ENCODE measurements at places on chromosomes 7 and 10.
A peak's percentile ranks its signal among the peaks of the same experiment; 100 is the strongest.

DNA sequence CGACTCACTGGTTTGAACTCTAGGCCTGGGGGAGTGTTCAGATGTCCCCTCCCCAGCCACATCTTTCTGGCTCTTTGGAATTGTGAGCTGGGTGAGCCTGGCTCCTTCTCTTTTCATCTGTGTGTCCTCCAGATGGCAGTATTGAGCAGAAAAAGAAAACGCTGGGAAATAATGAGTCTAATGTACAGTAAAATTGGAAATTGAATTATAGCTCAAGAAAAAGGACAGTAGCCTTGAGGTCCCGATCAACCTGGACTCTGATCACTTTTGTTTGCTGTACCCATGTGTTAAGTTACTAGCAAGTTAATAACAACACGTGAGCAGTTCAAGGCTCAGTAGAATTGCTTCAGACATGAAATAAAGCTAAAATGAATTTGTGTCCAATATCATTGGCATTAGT, 77.9 kb downstream of the SNX10 start:
- DNase-seq: peak; percentile 38

DNA sequence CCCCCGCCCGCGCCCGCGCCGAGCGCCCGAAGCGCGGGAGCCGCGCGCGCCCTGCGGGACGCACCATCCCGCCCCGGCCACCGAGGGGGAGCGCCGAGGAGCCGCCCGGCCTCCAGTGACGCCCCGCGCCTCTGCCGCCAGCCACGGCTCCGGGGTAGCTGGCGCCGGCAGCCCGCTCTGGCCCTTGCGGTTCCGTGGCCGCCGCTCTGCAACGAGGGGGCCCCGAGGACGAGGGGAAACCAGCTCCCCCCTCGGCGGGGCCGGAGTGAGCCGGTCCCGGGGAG, at the start of gene PAXIP1:
Gene PAXIP1, minus strand, starts transcription at position 33 of the 284 bp plus-strand sequence. CDS start 195 bp downstream, outside the sequence.
- DNase-seq: no peak

DNA sequence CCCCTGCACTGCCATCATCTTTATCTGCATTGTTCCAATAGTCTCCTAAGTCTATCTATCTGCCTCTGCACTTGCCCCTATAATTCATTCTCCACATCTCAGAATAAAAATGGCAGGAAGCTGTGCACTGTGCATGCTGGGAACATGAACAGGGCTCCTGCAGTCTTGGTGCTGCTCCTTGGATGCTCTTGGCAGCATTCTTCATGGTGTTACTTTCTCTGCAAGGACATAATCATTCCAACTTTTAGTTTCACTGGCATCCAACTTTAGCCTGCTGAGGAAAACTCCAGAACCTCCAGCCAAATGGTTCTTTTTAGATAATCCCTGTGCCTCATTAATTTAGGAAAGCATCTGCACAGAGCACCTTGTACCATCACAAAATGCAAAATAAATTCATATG, 208.3 kb downstream of the STK31 start:
- no peak for DNase-seq

- DNase-seq: no peak
Observed at GRCh38 chr10:100607439-100607838, 71.7 kb downstream of the HIF1AN start.

DNA sequence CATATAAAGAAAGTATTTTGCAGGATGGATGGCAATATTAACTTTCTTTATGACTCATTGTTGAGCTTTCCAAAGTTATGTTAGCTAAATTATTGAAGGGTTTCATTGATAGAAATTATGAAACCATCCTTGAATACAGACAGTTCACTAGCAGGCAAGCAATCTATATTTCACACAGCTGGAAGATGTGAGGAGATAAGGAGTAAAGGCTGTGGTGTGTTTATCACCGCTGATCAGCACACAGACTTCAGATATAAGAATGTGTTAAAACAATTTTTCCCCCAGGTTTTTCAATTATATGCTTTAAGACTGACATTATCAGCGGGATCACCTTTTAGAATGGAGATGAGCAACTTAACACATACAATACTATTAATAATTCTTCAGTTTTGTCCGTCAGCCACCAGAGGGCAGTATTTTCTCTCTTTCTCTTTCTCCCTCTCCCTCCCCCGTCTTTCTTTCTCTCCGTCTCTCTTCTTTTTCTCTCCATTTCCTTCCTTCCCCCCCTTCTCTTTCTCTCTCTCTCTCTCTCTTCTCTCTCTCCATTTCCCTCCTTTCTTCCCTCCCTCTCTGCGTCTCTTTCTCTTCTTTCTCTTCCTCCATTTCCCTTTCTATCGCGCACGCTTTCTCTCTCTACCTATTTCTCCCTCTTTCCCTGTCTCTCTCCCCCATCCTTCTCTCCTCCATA, 62.9 kb upstream of the FAM171A1 start:
- no peak for DNase-seq

DNA sequence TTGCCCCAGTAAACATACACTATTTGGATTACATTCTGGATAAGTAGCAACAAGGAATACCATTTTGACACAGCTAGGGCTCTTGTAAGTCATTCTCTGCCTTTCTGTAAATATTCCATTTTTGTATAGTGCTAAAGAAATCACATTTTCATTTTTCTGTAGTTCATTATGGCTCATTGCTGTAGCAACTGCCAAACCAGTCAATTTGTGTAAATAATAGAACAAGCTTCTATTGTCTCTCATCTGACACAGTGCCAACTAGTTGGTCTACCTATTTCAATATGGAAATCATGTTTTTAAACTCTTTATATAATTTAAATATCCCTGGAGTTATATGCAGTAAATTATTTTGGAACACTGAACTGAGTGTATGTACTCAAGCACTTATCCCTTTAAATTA, 193.7 kb downstream of the RELN start:
- DNase-seq: no peak

DNA sequence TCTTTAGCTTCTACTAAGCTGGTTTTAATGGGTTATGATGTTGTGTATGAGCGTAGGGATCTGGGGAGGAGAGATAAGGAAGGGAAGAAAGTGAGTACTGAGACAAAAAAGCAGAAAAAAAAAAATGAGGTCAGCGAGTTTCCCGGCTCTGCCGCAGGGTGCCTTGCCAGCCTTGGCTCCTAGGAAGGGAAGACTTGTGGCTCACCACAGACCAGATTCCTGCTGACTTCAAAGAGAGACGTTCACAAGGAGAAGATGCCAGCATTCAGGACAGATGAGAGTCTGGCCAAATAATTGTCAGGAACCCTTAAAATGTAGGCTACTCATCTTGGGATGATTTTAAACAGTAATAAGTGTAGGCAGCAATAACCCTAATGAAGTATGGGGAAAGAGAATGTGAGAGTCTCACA, 11.4 kb upstream of the FAS start:
- DNase-seq: no peak

GRCh38 chr10:31668326-31668725, 260.3 kb downstream of the ARHGAP12 start:
- DNase-seq: no peak

DNA sequence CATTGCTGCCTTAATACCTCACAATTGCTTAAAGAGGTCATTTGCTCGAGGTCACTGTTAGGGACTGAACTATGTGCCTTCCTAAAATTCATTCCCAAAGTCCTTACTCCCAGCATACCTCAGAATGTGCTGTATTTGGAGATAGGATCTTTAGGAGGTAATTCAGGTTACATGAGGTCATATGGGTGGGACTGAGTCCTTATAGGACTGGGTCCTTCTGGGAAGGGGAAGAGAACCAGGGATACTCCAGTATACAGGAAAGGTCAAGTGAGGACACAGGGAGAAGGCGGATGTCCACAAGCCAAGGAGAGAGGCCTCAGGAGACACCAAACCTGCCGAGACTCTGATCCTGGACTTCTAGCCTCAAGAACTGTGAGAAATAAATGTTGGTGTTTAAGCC, 253.3 kb downstream of the PRPF18 start:
- no peak for DNase-seq

DNA sequence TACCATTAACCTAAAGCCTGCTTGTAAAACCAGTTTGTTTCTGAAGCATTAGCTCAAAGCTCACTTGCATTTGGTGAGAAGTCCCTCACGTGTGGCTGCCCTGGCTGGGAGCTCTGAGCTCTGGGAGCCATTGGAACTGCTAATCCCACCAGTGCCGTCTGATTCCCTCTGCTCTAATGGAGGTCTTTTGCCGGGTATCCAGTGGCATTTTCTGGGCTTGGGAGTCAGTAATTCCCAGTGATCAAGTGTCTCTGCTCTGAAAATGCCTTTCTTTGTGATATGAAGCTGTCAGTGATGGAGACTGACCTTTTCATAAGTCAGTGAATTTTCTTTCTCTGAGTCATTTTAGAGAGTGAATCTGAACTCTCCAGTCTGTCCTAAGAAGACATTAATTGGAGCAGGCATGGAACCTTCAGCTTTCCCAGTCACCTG, 36.9 kb upstream of the FAM20C start:
- no peak for DNase-seq

GRCh38 chr10:70368774-70369482, 13.5 kb downstream of the LRRC20 start:
- DNase-seq: no peak

- DNase-seq: no peak
Observed at GRCh38 chr7:84384417-84384816, 189.8 kb upstream of the SEMA3A start.

GRCh38 chr10:112559349-112559748, 112.3 kb downstream of the VTI1A start:
- DNase-seq: no peak

- DNase-seq: no peak
Observed at GRCh38 chr10:104309980-104310978, 28.0 kb downstream of the ITPRIP start.

GRCh38 chr7:22610263-22610662, 110.3 kb upstream of the STEAP1B start:
- no peak for DNase-seq

- DNase-seq: no peak
Observed at GRCh38 chr10:62194924-62195674, 73.5 kb downstream of the RTKN2 start.

GRCh38 chr7:157859915-157860314, 523.1 kb downstream of the DNAJB6 start:
- DNase-seq: no peak

DNA sequence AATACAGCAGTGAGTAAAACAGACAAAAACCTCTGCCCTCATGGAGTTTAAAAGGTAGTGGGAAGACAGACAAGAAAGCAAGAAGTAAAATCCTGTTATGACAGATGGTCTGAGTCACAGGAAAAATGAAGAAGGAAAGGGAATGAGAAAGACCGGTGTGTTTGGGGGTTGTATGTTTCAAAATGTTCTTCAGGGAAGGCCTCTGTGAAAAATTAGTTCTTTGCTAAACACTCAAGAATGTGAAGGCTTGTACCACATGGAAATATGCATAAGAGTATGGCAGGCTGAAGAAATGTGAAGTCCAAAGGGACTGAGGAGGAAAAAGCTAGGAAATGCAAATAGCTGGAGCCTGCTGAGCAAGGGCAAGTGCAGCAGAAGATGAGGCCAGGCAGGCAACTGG, 315.9 kb upstream of the SEMA3A start:
- DNase-seq: no peak

GRCh38 chr7:26995666-26996065, 100.1 kb downstream of the HOXA1 start:
- DNase-seq: no peak

- DNase-seq: no peak
Observed at GRCh38 chr10:23015021-23015707, 80.2 kb upstream of the MSRB2 start.
